ENCODE measurements at places on chromosomes 1 and 21.

GRCh38 chr1:198929961-198930599 lies 291.2 kb downstream of the PTPRC start:
- DNase-seq: no peak

DNA sequence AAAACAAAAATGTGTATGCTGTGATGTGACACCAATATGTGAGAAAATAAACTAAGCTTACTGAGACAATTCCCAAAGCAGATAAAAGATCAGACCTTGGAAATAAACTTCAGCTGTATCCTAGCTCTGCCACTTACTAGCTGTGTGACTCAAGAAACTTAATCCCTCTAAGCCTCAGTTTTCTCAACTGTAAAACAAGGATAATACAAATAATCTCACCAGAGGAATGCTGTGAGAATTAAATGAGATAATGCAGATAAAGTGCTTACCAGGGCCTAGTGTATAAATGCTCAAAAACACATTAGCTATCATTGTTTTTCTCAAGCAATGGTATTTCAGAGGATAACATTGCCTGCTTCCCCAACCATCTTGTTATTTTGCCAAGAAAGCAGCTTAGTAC lies 2.1 kb downstream of the HEATR1 start:
- no peak for DNase-seq

- DNase-seq: no peak
Measured at GRCh38 chr1:101145449-101145820, 91.4 kb upstream of the S1PR1 start.

- peak; percentile 24 for DNase-seq
Measured at GRCh38 chr1:117612517-117613248, 6.8 kb downstream of the TENT5C start.

DNA sequence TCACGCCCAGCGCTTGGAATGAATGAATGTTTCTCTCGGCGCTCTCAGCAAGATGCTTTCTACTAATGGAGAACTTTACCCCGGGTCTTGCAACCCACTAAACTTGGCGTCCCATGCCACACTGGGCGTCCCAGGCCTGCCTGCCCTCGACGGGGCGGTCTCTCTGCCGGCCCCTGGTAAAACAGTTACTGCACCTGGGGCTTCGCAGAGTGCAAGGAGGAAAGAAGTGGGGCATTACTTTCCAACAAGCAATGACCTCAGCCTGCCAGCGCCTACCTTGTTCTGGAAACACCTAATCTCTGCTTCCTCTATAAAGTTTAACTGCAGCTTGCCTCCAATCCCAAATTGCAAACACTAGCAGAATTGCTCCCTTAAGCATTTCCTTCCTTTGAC lies 27.8 kb upstream of the NFIA start:
- DNase-seq: no peak

DNA sequence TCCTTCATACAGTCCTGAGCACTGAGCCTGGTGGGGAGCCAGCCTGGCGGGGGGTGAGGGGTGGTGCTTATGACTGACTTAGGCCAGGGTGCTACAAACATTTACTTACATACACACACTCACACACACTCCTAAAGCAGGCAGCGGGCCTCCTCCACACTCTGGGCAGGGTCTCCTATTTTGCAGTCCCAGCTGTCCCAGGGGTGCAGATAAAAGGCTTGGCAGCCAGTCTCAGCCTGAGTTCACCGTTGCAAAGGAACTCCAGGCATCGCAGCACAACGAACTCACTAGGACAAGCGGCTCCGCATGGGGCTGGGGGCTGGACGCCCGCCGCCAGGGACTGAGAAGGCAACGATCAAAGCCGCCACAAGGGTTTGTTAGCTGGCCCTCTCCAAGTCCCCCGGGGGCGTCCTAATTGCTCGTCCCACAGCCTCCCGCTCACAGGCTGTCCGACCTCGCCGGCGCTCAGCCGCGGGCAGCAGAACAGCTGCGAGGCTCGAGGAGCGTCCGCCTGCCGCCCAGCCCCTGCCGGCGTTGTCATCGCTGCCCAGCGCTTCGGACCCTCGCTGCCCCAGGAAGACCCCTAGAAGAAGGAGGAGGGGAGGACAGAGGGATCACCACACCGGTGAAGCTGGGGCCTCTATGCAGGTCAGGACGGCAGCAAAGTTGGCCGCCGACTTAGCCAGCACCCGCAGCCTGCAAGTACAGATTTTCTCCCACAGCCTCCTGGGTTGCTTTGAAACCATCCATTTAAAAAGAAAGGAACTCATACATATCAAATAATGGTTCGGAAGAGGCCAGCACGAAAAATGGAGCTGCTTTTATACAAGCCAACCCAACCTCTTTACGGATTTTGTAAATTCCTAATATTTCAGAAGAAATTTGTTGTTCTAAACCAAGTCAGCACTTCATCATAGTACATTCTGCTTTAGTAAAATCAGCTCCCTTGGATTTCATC lies 6.2 kb downstream of the BARHL2 start:
- no peak for DNase-seq

DNA sequence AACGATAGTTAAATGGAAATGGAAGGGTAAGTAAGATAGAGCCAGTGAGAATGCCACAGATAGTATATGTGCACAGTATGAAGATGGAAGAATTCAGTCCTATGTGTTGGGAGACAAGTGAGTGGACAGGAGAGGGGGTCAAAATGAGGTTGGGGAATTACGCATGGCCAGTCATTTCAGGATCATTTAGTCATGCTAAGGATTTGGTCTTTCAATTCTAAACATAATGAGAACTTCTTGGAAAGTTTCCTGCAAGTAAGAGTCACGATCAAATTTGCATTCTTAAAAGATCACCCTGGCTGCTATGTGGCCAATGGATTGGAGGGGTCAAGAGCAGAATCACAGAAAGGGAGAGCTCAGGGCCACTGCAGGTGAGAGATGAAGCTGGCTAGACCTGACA lies 64.0 kb upstream of the KCNK2 start:
- DNase-seq: no peak

DNA sequence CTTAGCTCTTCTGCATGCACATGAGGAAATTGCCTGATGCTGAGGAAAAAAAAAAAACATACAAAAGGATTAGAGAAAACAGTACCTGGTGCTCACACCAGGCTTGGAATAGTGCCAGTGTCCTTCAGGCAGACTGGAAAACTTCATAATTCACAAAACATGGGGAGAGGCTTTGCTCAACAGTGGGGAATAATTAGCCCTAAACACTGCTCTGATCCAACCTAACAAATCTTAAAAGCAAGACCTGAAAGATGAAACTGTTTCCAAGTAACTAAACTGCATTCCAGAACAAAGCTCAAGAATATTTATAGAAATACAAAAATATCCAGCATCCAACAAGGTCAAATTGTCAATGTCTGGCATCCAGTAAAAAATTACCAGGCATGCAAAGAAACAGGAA lies 124.8 kb downstream of the AK5 start:
- DNase-seq: no peak

DNA sequence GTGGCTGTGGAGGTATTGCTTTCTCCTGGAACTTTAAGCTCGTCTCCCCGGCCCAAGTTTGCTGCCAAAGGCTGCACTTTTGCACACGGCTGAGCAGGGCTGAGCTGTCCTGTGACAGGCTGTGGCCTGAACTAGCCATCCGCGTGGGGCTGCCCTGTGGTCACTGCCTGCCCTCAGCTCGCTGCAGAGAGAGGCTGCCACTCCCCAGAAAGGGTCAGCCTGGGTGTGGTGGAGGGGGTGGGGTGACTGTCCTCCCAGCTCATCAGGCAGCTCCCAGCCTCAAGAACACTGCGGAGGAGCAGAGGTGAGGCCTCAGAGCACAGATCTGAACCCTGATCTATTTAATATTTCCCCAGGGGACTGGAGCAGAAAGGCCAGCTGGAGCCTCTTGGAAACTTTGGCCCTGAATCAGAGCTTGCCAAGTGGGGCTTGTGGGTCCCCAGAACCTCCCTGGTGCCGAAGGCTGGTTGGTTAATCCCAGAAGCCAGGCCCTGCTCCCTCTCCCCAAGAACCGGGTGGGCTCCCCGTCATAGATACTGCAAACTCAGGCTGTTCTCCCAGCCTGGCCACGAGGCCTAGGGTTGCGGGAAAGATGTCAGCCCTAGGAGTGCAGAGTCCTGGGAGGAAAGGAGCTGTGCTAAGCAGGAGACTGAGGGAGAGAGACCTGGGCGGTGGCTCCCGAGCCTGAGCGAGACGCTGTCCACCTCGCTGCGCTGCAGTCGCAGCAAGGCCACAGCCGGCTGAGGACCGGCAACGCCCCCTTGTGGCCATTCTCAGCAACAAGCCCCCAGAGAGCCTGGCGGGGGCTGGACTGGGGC lies 125.1 kb upstream of the IPO9 start:
- DNase-seq: no peak

DNA sequence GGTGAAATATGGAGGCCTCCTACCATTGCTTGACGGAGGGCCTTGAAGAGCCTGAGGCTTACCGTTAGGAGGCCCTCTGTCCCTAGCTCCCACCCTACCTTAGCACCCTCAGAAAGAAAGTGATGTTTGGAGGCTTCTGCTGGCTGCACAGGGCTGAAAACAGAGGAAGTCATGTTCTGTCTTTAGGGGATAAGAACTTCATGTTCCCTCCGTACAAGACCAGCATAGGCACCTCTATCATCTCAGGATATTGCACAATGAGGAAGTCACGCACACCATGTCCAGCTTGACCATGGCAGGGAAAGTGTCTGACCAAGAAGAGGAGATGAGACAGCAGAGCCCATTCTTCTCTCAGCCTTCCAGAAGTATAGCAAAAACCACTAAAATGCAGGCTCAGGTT lies 13.8 kb downstream of the ADORA3 start:
- DNase-seq: no peak

- DNase-seq: no peak
Measured at GRCh38 chr1:53020588-53020987, 41.4 kb upstream of the PODN start.

GRCh38 chr1:6694121-6694713 lies 7.4 kb downstream of the DNAJC11 start:
- no peak for DNase-seq

DNA sequence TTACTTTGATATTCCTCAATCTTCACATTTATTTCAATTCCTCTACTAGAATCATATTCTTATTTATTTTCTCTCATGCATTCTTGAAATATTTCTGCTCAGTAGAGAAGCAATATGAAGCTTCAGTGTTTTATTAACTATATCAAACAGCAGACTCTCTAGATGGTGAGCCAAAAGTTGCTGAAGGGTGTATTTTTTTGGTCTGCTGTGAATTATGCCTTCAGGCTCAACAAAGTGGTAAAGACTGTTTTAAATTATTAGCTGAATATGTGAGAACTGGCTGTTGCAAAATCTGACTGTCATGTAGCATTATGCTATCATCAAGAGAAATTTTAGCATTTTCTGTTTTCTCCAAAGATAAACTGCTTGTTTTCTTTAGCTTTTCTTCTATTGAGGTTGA lies 24.9 kb upstream of the CDC42BPA start:
- DNase-seq: no peak

GRCh38 chr1:244494653-244495052 lies 33.6 kb downstream of the CATSPERE start:
- no peak for DNase-seq

- no peak for DNase-seq
Measured at GRCh38 chr1:240091614-240092300, at the start of gene FMN2. FMN2 (plus strand) TSS chr1:240091883; CDS start chr1:240092110, 227 bp downstream.

DNA sequence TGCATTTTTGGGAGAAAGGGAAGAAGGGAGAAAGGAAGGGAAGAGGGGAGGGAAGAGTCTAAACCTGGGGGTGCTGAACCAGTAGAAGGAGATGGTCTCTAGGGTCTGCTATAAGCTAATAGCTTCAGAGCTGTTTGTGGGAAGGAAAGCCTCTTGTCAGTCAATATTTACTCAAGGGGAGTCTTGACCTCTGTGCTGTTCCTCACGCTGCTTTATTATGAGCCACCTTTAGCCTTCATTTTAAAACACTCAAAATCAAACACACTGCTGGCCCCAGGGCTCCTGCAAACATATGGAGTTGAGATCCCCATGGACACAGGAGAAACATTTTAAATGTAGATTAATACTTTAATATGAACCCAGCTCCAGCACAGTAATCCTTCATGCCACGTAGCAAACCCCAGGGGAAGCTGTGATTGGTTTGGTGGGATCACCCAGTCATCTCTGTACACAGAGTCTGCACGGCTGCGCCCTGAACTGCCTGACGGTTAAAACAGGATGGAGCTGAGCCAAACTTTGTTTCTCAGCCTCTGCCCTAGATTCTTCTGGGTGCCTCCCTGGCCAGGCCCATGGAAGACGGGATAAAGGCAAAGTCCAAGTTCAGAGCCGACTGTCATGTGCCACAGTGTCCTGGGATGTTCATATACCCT lies 40.2 kb upstream of the VWA5B1 start:
- DNase-seq: no peak

GRCh38 chr1:27332536-27333281 lies 9.1 kb upstream of the SYTL1 start:
- DNase-seq: no peak

GRCh38 chr1:214402613-214403083 lies 121.7 kb downstream of the SMYD2 start:
- DNase-seq: no peak

DNA sequence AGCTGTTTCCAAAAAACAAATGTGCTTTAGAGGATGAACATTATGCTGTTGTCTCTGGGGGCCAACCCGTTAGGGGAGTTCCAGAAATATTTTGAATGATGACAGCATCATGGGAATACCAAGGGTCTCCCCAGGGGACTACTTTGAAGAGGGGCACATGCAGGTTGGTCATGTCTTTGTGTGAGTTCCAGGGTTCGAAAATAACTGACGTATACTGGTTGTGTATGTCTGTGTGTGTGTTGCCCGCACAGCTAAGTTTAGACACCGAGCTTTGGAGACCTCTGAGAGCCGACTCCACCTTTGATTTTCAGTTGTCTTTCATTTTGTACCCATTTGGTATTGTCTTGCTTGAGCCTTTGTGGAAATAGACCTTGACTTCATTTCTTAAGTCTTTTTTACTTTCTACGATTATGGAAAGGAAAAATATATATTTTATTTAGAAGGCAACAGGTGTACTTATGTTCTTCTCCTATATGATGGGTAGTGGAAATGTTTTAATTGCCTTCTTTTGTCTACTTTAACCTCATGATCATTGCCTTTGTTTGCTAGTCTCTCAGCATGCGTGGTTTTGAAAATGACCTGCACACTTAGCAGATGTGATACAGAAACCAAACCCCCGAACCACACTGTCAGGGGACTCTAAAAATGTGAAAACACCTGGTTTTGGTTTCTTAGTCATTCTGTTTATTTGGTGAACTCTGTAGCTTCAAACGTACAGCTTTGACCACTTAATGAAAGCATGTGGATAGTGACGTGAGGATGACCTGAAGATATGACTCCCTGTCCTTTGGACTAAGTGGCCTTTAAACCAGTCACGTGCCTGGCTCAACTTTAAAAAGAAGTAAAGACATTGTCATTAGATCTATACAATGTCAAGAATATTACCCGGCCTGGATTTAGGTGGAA lies 56.5 kb downstream of the GALNT2 start:
- no peak for DNase-seq

- DNase-seq: peak; percentile 24
Measured at GRCh38 chr21:32257962-32258785, 20.7 kb downstream of the MIS18A start.

GRCh38 chr1:231171623-231172197 lies 9.9 kb downstream of the TRIM67 start:
- DNase-seq: no peak

GRCh38 chr21:28734522-28735175 lies 258.0 kb downstream of the LTN1 start:
- no peak for DNase-seq

- no peak for DNase-seq
Measured at GRCh38 chr1:14522926-14523241, 75.6 kb upstream of the KAZN start.

- no peak for DNase-seq
Measured at GRCh38 chr1:87765057-87765680, 436.5 kb downstream of the LMO4 start.
